Karpas-422 (cell line): ENCODE measurements at places on chromosomes 16 and 17. TPM values are rescaled to one million over a fixed set of nuclear protein-coding genes. Genes with fewer than 3 reads are reported as not detected.

The MIEN1 gene
- total RNA-seq: 77.8 and 78.6 TPM in 2 replicates

The GRAPL gene
- total RNA-seq: 6.2 and 20.6 TPM in 2 replicates

The MYH10 gene
- not detected in 2 replicates for total RNA-seq

GRCh38 chr16:12576878-12577277 lies 226.8 kb downstream of the CPPED1 start:
- no peaks in the 10 kb centered on the region for H3K36me3 ChIP-seq
- H3K27me3 ChIP-seq: no peaks in the 10 kb centered on the region
- H3K4me1 ChIP-seq: no peaks in the 10 kb centered on the region
- H3K27ac ChIP-seq: no peak overlapping the region
- no peak for DNase-seq
- H3K4me3 ChIP-seq: no peak overlapping the region

DNA sequence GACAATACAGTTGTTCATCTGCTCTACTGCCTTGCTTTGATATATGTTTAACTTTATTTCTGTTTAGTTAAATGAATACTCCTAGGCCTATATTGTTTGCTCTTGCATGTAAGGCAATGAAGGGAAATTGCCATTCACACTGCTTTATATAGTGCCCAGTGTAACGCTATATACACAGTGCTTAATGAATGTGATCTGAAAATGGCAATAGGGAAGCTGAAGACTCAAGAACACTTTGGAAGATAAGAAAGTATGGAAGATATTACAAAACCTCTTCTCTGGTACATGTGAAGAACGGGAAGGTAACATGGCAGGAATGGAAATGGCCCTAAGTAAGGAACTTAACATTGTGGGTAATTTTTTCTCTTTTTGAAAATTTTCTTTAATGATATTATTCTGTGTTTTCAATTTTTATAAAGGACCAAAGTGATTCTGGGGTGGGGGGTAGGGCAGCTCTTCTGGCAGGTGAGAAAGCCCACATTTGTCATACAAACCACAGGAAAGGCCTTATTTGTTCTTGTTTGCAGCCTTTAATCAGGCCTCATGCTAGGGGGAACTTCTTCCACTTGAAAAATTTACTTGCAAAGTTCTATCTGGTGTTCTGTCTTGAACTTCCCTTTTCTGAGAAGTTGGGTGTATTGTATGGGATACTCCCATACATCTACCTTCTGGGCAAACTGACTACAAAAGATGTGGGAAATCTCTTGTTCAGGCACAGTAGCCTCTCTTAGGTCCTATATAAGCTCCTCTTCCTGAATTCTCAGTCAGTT lies 100.8 kb upstream of the CORO6 start:
- H3K27ac ChIP-seq: peak overlapping the region; percentile 78
- H3K27me3 ChIP-seq: no peaks in the 10 kb centered on the region

- DNase-seq: no peak
- peaks cover 49% of the 10 kb centered on the region for H3K4me1 ChIP-seq
- no peaks in the 10 kb centered on the region for H3K36me3 ChIP-seq
- no peaks in the 10 kb centered on the region for H3K27me3 ChIP-seq
- no peak overlapping the region for H3K27ac ChIP-seq
These were observed 1.9 kb downstream of the PLEKHH3 start for GRCh38 chr17:42674755-42675347.

The SOX9 gene
- 26.4 and 30.3 TPM in 2 replicates for total RNA-seq

- DNase-seq: no peak
- H3K36me3 ChIP-seq: no peaks in the 10 kb centered on the region
- H3K4me3 ChIP-seq: no peak overlapping the region
- H3K4me1 ChIP-seq: no peaks in the 10 kb centered on the region
- H3K27me3 ChIP-seq: no peaks in the 10 kb centered on the region
- no peak overlapping the region for H3K27ac ChIP-seq
These were observed 72.6 kb upstream of the CDH5 start for GRCh38 chr16:66293932-66294331.

GRCh38 chr17:50102164-50102991 lies 7.2 kb downstream of the PDK2 start:
- no peak overlapping the region for H3K4me3 ChIP-seq
- H3K36me3 ChIP-seq: no peaks in the 10 kb centered on the region
- H3K4me1 ChIP-seq: peaks cover 16% of the 10 kb centered on the region
- H3K27ac ChIP-seq: no peak overlapping the region

GRCh38 chr17:57502811-57503241 lies 242.3 kb downstream of the CCDC182 start:
- H3K36me3 ChIP-seq: no peaks in the 10 kb centered on the region
- H3K4me1 ChIP-seq: peaks cover 54% of the 10 kb centered on the region
- no peak for DNase-seq
- no peaks in the 10 kb centered on the region for H3K27me3 ChIP-seq

The TMEM186 gene
- 4.9 and 8.1 TPM in 2 replicates for total RNA-seq

GRCh38 chr17:73616873-73617404 lies 27.3 kb downstream of the SDK2 start:
- no peak overlapping the region for H3K4me3 ChIP-seq
- H3K27me3 ChIP-seq: no peaks in the 10 kb centered on the region
- H3K4me1 ChIP-seq: no peaks in the 10 kb centered on the region
- no peak for DNase-seq

DNA sequence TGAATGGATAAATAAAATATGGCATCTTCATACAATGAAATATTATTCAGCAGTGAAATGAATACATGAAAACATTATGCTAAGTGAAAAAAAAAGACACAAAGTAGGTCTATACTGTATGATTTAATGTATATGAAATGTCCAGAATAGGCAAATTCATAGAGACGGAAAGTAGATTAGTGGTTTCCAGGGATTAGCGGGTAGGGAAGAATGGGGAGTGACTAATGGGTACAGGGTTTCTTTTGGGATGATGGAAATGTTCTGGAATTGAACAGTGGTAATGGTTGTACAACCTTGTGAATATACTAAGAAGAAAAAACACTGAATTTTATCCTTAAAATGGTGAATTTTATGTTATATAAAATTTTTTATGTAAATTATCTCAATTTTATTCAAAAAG lies 8.5 kb upstream of the MYCBPAP start:
- H3K36me3 ChIP-seq: no peaks in the 10 kb centered on the region
- no peaks in the 10 kb centered on the region for H3K27me3 ChIP-seq
- H3K27ac ChIP-seq: no peak overlapping the region
- DNase-seq: no peak
- no peak overlapping the region for H3K4me3 ChIP-seq
- H3K4me1 ChIP-seq: peaks cover 5% of the 10 kb centered on the region

The CCL1 gene
- total RNA-seq: not detected in 2 replicates

The HBZ gene
- not detected in 2 replicates for total RNA-seq

- H3K27ac ChIP-seq: no peak overlapping the region
- H3K4me1 ChIP-seq: peaks cover 10% of the 10 kb centered on the region
- no peak for DNase-seq
- no peak overlapping the region for H3K4me3 ChIP-seq
- H3K36me3 ChIP-seq: no peaks in the 10 kb centered on the region
- no peaks in the 10 kb centered on the region for H3K27me3 ChIP-seq
These were observed 1.6 kb upstream of the TMEM220 start for GRCh38 chr17:10731408-10731879.

The HBM gene
- not detected in 2 replicates for total RNA-seq

GRCh38 chr17:49775546-49776260 lies 11.8 kb upstream of the FAM117A start:
- H3K27me3 ChIP-seq: no peaks in the 10 kb centered on the region
- no peak overlapping the region for H3K27ac ChIP-seq
- no peak for DNase-seq
- no peaks in the 10 kb centered on the region for H3K36me3 ChIP-seq
- H3K4me3 ChIP-seq: no peak overlapping the region
- no peaks in the 10 kb centered on the region for H3K4me1 ChIP-seq

The ITPRIPL2 gene
- total RNA-seq: not detected in 2 replicates

The HCRT gene
- total RNA-seq: not detected in 2 replicates

DNA sequence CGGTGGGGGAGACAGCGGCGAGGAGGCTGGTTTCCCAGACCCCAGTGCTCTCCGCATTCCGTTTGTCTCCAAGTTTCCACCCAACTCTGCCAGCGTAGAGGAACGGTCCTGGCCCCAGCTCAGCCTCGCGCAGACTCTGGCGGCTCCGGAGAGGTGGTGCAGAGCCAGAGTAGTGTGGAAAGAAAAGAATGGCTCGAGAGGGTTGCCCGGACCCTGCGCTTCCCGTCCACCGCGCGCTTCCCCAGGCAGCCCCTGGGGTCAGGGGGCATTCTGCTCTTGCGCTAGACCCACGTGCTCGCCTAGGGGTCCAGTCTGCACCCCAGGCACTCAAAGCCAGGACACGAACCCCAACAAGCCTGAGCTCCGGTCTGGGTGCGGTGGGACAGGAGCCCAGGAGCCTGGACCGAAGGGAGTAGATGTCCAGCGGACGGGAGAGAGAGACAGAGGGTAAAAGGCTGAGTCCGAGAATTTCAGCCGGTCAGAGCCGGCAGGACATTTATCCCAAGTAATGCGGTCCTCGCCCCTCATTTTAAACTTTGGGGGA lies 3.8 kb downstream of the PMP22 start:
- 0 out of 2 replicates have a peak, but pooled peaks cover 2% of the 10 kb centered on the region for H3K4me1 ChIP-seq
- H3K27me3 ChIP-seq: no peaks in the 10 kb centered on the region
- no peaks in the 10 kb centered on the region for H3K36me3 ChIP-seq
- DNase-seq: no peak
- H3K27ac ChIP-seq: no peak overlapping the region
- no peak overlapping the region for H3K4me3 ChIP-seq

DNA sequence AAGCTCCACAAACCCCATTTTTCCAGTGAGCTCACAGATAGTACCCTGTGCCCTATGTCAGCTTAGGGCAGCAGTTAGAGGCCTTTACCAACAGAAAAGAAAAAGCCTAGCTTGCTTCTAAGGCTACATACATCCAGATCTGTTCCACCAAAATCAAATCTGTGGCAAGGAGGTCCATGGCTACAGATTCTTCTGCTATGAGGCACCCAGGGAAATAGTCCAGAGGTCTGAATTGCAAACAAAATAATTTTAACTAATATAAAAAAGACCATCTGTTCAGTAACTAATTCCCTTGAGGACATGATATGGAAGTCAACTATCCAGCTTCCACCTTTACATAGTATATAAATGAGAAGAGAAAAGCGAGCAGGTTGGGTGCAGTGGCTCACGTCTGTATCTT lies 129.3 kb downstream of the PARN start:
- H3K36me3 ChIP-seq: no peaks in the 10 kb centered on the region
- H3K4me3 ChIP-seq: no peak overlapping the region
- H3K27ac ChIP-seq: peak overlapping the region; percentile 42; the same call in 1 of the 2 replicates
- H3K4me1 ChIP-seq: peaks cover 54% of the 10 kb centered on the region
- no peaks in the 10 kb centered on the region for H3K27me3 ChIP-seq

DNA sequence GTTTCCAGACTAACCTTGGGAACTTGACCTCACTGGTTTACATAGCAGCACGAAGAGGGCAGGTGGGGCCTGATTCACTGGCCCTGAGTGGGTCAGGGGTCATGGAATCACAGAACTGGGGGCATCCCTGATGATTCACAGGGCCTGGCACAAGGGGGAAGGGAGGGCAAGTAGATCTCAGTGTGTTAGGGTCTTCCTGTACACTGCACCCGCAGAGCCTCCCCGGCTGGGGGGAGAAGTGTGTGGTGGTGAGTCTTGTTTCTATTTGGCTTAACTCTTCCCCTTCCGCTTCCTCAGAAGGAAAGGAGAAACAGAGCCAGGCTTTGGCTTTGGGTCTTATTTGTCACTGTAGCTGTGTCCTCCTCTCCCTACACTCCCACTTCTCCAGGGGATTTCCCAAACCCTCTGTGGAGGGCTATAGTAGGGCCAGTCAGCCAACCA lies 3.7 kb downstream of the STARD3 start:
- no peaks in the 10 kb centered on the region for H3K27me3 ChIP-seq
- no peak overlapping the region for H3K27ac ChIP-seq
- no peak overlapping the region for H3K4me3 ChIP-seq
- no peak for DNase-seq
- peaks cover 27% of the 10 kb centered on the region for H3K4me1 ChIP-seq
- no peaks in the 10 kb centered on the region for H3K36me3 ChIP-seq

DNA sequence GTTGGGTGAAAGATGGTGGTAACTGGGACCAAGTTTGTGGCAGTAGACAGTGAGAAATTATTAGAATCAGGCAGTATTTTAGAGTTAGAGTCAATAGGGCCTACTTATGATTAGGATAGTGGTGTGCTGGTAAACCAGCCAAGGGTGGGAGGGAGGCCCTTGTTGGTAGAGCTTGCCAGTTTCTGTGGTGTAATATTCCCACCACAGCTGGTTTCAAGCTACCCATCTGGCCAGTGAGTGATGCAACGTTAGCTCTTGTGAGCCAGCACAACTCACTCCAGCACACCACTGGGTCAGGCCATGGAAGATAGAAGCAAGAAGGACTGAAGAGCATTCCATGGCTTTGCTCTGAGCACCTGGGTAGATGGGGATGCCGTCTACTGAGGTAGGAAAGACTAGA lies 34.9 kb downstream of the GNAO1 start:
- H3K4me1 ChIP-seq: no peaks in the 10 kb centered on the region
- no peaks in the 10 kb centered on the region for H3K27me3 ChIP-seq
- no peak for DNase-seq
- no peak overlapping the region for H3K4me3 ChIP-seq

DNA sequence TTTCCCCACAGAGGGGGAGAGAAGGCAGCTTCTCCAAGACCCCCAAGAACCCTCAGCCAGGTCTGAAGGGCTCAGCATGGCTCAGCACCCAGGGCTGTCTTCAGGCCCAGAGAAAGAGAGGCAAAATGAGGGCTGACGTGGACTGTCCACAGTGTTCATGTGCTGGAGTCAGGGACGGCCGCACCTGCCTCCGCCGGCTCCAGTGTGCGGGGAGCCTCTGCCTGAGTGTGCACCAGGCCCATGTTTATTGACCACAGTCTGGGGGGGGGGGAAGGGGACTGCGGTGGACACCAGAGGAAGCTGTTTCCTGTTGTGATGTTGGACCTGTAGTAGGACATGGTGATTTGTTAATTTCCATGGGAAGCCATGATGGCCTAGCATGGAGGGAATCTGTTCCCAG lies 6.9 kb downstream of the MRM1 start:
- H3K27me3 ChIP-seq: no peaks in the 10 kb centered on the region
- no peak overlapping the region for H3K4me3 ChIP-seq
- H3K4me1 ChIP-seq: peaks cover 21% of the 10 kb centered on the region
- peaks cover 13% of the 10 kb centered on the region; the same call in 1 of the 2 replicates for H3K36me3 ChIP-seq
- no peak for DNase-seq
